ENCODE measurements at places on chromosomes 3 and 15.
A peak's percentile ranks its signal among the peaks of the same experiment; 100 is the strongest.

GRCh38 chr15:37536967-37537605, 397.4 kb upstream of the TMCO5A start:
- no peak for DNase-seq

DNA sequence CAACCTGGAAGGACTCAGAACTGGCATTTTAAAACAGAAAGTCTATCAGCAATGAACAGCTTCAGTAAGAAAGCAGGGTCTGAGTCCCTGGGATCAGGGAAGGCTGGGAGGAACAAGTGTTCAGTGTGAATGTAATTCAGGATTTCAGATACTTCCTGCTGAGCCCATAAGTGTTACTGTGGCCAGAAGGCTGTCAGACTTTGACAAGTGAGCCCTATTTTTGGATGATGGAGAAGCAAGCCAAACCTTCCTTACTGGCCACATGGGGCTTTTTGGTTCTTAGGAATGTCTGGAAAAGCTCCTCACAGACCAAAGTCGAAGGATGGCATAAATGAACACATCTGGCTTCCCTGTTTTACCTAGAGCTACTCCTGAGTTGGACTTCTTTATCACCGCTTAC, 157.2 kb downstream of the BBX start:
- DNase-seq, result no peak

- DNase-seq, result no peak
These were observed 16.1 kb downstream of the MAP2K1 start for GRCh38 chr15:66402761-66403284.

- no peak for DNase-seq
These were observed 584.0 kb downstream of the GRM7 start for GRCh38 chr3:7444886-7445285.

- DNase-seq, result no peak
These were observed 456.7 kb upstream of the THBS1 start for GRCh38 chr15:39124155-39124552.

GRCh38 chr3:195259154-195259474, 11.8 kb downstream of the XXYLT1 start:
- DNase-seq, result no peak

GRCh38 chr3:14120111-14120920, 4.4 kb downstream of the CHCHD4 start:
- DNase-seq, result no peak

GRCh38 chr3:16824081-16824696, 60.6 kb upstream of the PLCL2 start:
- no peak for DNase-seq

- peak; percentile 84 for DNase-seq
These were observed 8.4 kb downstream of the CSK start for GRCh38 chr15:74790080-74790916.

- no peak for DNase-seq
These were observed 48.6 kb downstream of the RAP2B start for GRCh38 chr3:153210660-153211059.

DNA sequence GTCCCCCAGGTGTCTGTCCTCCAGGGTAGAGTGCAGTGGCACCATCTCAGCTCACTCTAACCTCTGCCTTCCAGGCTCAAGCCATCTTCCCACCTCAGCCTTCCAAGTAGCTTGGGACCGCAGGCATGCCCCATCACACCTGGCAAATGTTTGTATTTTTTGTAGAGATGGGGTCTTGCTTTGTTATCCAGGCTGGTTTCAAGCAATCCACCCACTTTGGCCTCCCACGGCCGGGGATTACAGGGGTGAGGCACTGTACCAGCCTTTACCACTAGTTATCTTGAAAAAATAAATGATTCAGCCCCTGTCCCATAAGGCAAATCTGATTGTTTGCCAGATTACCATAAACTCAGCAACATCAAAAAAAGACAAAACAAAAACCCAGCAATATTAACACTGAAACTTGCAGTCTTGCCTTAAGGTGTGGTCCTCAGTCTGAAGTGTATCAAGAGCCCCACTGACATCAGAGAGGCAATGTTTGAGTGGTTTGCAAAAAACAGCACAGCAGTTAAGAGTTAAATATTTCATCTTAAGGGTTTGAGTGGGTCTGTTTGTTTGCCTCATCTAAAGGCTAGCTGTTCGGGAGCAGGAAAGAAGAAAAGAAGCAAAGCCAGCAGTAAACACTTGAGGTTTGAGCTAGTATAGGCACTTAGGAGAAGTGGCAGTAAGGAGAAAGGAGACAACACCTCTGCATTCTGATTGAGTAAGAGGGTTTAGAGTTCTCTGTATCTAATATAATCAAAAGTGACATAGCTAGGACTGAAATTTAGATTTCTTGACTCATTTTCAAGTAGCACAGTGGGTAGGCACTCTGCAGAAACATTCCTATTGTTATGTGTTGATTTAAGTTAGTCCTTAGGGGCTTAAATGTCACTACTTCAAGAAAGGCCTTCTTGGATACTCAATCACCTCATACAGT, 26.3 kb upstream of the EDEM1 start:
- no peak for DNase-seq

GRCh38 chr15:57609805-57610529, 18.3 kb downstream of the MYZAP start:
- DNase-seq, result no peak

GRCh38 chr3:195129644-195130492, 141.1 kb downstream of the XXYLT1 start:
- no peak for DNase-seq

GRCh38 chr3:175940881-175941280, 1081.7 kb downstream of the NAALADL2 start:
- DNase-seq, result no peak

GRCh38 chr3:172132159-172132586, 92.8 kb downstream of the FNDC3B start:
- DNase-seq, result no peak

- no peak for DNase-seq
These were observed 397 bp downstream of the PLXND1 start for GRCh38 chr3:129605922-129606635.

- DNase-seq, result no peak
These were observed 191.2 kb downstream of the TLE3 start for GRCh38 chr15:69906256-69907185.

GRCh38 chr3:132898141-132898540, 140.1 kb upstream of the TMEM108 start:
- peak; percentile 14 for DNase-seq

GRCh38 chr15:100928632-100929280, 9.6 kb downstream of the LRRK1 start:
- no peak for DNase-seq

DNA sequence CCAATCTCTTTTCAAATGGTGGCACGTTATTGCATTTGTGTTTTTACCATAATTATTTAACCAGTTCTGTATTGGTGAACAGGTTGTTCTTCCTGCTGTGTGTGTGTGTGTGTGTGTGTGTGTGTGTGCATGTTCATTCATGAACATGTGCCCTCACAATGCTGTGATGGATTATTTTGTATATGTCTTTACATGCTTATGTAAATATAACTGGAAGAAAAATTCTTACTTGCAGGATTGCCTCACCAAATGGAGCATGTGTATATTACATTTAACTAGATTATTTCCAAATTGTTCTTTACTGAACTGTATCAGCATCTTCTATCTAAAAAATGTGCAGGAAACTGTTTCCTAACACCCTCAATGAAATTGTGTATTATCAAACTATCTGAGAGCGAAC, 175.2 kb upstream of the ZPLD1 start:
- DNase-seq, result no peak

- DNase-seq, result no peak
These were observed 187.5 kb downstream of the DOCK3 start for GRCh38 chr3:50862221-50862620.

DNA sequence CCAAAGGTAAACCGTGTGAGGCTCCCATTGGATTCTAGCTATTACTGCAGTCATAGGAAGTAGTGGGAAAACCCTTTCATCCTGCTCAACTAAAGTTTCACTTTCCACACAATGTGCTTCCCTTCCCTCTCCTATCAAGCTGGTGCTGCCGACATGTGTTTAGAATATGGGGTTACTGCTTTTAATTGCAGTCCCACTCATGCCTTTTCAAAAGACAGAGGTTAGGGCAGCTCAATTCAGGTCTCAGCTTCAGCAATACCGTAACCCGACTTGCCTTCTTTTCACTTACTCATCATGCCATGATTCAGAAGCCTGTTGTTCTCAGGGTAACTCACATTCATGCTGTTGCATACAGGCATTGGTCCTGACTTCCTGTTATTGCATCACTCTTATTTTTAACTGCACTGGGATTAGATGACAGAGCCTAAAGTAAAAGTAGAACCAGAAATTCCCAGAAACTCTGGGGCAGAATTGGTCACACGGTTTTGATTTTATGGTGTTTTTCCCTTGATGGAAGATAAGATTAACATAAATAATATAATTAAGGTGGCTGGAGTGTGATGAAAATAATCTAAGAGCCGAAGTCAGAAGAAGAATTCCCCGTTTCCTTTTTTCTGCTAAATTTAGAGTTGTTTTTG, 45.7 kb downstream of the C2CD4B start:
- DNase-seq, result peak; percentile 23
